Smooth muscle cell of the umbilical artery (primary cell): ENCODE measurements at places on chromosomes 5 and 9. TPM values are rescaled to one million over a fixed set of nuclear protein-coding genes. Genes with fewer than 3 reads are reported as not detected.

The SNCAIP gene
- total RNA-seq = 2.2 and 13.1 TPM in 2 replicates

The ELL2 gene
- 41.6 and 57.2 TPM in 2 replicates for total RNA-seq

The DNAI1 gene
- not detected in 2 replicates for total RNA-seq

The IRX2 gene
- total RNA-seq = not detected in 2 replicates

The KCTD16 gene
- 5.4 and 33.0 TPM in 2 replicates for total RNA-seq

The PCDHB6 gene
- 0.14 and 0.30 TPM in 2 replicates for total RNA-seq

The OR1Q1 gene
- not detected in 2 replicates for total RNA-seq

The TICAM2 gene
- total RNA-seq = 5.0 and 5.6 TPM in 2 replicates

The CRHBP gene
- total RNA-seq = not detected in 2 replicates

The AQP7 gene
- total RNA-seq = not detected in 2 replicates

The HMCN2 gene
- total RNA-seq = 0.05 and 0.30 TPM in 2 replicates

The PCDHA6 gene
- total RNA-seq = 0.60 and 0.89 TPM in 2 replicates

The C9orf50 gene
- not detected in 2 replicates for total RNA-seq

The OTP gene
- total RNA-seq = not detected in 2 replicates

The ST6GALNAC4 gene
- total RNA-seq = 24.1 and 59.5 TPM in 2 replicates

The PCDHB12 gene
- 0.05 and 0.30 TPM in 2 replicates for total RNA-seq

The ARSB gene
- total RNA-seq = 25.2 and 29.6 TPM in 2 replicates

The EGR1 gene
- 2.1 and 2.7 TPM in 2 replicates for total RNA-seq

The DIPK1B gene
- total RNA-seq = 0.30 and 0.51 TPM in 2 replicates

The ANP32B gene
- total RNA-seq = 6.2 and 9.3 TPM in 2 replicates

The ANKRD34B gene
- not detected in 2 replicates for total RNA-seq

The CA9 gene
- 3.6 and 8.1 TPM in 2 replicates for total RNA-seq

The AGXT2 gene
- total RNA-seq = not detected in 2 replicates

The SH3TC2 gene
- 1.2 TPM in 2 replicates for total RNA-seq

The DBH gene
- not detected in 2 replicates for total RNA-seq

The C9orf40 gene
- total RNA-seq = 3.0 and 5.4 TPM in 2 replicates

The LHFPL2 gene
- 99.6 and 102 TPM in 2 replicates for total RNA-seq

The CDKN2A gene
- 25.8 and 27.9 TPM in 2 replicates for total RNA-seq

The MAP3K1 gene
- 4.8 and 5.2 TPM in 2 replicates for total RNA-seq

The ARL14EPL gene
- total RNA-seq = not detected in 2 replicates

The DAB2IP gene
- total RNA-seq = 8.3 and 20.1 TPM in 2 replicates

The ZNF169 gene
- 4.0 and 4.8 TPM in 2 replicates for total RNA-seq

The IRX1 gene
- not detected in 2 replicates for total RNA-seq

The CERCAM gene
- 158 and 228 TPM in 2 replicates for total RNA-seq
